ENCODE measurements at places on chromosomes 4 and X.

DNA sequence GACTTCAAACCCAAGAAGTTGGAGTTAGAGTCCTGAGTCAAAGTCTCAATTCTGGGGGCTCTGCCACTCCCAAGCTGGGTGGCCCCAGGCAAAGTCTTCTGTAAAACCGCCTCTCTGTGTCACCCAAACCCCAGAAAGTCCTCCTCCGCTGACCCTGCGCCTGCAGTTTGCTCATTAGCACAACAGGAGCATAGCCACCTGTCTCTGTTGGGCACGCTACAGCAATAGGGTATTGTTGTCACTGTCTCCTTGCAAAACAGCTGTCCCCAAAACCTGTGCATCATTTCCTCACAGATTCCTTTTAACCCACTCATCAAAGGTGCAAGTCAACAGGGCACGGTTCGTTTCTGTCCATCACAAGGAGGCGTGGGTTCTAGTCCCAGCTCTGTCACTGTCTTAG is 8.0 kb upstream of the DGAT2L6 start:
- DNase-seq = no peak

DNA sequence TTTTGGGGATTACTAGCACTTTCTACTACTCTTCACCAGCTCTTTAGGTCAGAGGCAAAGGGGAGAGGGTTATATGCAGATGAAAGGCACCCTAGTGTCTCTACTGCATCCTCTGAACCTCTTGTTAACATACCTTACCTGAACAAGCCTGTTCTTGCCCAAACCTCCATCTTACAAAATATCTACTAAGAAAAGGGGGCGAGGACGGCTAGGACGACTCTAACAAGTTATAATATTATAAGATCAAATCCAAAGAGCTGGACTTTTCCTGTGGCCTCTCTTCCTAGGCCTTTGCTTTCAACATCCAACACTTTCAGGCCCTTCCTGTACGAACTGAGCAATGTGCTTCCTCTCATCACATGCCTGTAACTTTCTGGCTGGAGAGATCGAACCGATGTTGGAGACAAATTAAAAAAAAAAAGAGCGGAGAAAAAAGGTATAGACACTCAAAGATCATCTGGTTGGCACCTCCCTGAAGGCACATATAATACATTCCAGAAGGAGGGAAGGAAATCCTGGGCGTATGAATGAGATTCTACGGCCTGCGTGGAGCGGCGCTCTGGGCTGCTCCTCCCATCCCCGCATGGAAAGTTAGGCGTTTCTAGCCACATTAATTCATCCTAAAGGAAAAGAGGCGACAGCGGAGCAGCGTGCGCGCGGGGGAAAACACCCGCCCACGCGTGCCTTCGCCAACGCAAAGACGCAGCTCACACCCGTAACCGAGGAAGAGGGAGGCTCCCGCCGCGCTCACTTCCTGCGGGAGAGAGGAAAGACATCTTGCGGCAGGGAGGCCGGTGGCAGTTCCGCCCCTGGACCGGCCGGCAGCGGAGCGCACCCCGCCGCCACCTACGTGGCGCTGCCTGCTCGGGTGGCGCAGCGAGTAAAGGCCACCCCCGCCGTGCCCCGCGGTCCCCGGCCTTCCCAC is 808 bp downstream of the PRDM5 start:
- no peak for DNase-seq

GRCh38 chr4:181372014-181372413 is 871.2 kb upstream of the TENM3 start:
- no peak for DNase-seq

- DNase-seq = no peak
These were observed 593.2 kb downstream of the ZNF674 start for GRCh38 chrX:45952030-45952429.

GRCh38 chr4:150023489-150023888 is 54.8 kb upstream of the DCLK2 start:
- DNase-seq = no peak

GRCh38 chr4:137968956-137969678 is 273.0 kb downstream of the SLC7A11 start:
- DNase-seq = no peak

DNA sequence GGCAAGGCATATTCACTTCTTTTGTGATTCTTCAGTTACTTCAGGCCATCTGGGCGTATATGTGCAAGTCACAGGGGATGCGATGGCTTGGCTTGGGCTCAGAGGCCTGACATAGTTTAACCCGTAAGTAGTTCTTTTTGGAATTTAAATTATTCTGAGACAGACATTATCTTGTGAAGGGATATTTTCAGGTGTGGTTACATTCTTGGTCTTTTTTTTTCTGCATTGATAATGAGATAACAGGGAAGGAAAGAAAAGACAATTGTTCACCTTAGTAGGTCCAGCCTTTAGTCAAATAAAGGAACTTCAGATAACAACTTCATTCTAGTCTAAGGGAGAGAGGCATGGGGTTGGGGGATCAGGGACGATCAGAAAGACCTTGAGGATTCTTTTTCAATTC is 74.8 kb downstream of the TEX13C start:
- DNase-seq = no peak

DNA sequence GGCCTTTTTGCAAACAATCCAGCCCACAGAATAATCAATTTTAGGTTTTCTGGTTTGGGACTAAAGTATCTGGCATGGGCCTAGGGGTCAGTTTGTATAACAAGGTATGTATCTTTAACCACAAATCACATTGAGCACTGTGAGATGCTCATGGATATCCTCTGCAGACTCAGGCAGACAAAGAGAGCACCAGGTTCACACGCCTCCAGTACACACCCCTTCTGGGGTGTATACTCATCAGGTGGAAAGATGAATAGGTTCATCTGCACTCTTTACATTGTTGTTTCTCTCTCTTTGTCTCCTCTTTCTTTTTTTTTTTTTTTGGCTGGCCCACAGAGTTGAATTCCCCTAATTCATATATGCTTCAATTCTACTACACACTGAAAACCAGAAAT is 21.1 kb downstream of the TEC start:
- no peak for DNase-seq

GRCh38 chr4:29277381-29277780 is 1442.8 kb upstream of the PCDH7 start:
- DNase-seq = no peak

GRCh38 chr4:140887467-140887866 is 131.3 kb upstream of the TBC1D9 start:
- DNase-seq = no peak

DNA sequence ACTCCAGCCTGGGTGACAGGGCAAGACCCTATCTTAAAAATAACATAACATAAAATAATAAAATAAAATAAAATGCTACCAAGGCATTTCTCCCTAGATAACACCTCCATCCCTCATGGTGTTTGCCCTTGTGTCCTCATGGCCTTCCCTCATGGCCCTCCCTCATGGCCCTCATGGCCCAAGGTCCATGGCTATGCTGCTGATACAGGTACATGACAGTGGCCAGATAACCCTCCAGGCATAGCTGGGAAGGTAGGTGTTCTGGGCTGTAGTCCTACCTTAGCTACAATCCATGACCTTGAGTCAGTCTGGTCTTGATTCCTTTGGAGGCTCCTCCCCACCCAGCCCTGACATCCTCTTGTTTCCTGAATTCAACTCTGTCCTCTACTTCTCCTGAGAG is 75.2 kb downstream of the PJA1 start:
- DNase-seq = no peak

DNA sequence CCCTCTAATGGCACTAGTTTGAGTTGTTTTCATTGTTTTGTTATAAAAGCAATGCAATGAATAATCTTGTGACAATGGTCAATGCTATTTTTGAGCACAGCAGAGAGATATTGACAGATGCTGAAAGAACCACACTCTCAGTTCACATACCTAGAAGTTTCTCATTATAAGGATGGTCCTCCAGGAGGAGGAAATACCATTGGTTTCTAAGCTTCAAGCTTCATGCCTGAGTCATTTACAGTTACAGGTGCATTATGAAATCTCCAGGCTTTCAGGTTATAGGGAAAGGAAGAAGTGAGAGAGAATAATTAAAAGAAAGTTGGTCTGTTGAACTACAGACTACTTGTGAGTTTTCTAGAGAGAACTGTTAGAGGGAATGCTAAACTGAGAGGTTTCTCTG is 75.3 kb downstream of the PWWP3B start:
- no peak for DNase-seq

DNA sequence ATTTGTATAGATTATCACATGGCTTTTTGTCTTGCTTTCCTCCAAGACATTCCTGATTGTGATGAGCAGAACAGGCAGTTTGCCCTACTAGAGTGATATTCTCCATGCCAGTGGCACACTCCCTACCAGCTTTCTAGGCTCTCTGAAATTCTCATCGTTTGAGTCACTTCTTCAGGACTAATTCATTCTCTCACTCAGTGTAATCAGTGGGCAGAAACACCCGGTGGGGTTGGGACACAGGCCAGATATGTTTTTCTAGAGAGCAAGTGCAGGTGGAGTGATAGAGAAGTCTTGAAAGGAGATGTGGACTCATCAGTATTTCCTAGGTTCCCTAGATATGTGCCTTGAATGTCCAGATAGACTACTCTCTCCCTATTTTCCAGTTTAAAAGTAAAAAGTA is 13.1 kb downstream of the RAB33A start:
- DNase-seq = no peak

DNA sequence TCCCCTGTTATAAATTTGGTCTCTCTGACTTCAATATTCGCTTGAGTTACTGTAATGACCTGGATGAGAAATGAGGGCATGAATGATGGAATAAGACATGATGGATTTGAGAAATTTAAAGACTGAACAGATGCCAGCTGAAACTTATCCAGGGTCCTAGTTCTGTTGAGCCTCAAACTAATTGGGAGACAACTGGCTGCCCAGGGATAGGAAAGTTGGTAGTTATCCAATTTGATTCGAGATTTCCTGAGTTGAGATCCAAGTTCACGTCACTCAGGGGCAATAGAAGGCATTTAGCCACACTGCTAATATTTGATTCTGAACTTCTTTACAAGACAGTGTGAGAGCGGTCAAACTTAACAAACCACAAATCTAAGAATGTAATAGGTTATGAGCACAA is 159.0 kb upstream of the CXCL13 start:
- DNase-seq = no peak

GRCh38 chr4:39933671-39934590 is 43.8 kb downstream of the PDS5A start:
- no peak for DNase-seq

DNA sequence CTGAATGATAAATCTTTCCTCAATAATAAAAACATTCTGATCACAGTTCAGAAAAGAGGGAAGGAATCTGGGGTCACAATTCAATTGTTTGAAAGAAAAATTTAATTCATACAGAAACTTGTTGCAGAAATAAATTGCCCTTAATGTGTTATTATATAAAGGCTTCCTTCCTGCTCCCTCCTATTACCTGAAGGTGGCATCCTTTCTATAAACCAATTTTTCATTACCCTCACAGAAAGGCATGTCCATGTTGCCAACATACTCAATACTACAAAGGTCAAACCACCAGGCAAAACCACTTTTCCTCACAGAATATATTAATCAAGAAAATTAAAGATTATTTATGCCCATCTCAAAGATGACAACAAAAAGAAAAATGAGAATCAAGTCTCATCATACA is 194.3 kb upstream of the CT83 start:
- no peak for DNase-seq

GRCh38 chrX:67604979-67605703 is 61.3 kb downstream of the AR start:
- no peak for DNase-seq

DNA sequence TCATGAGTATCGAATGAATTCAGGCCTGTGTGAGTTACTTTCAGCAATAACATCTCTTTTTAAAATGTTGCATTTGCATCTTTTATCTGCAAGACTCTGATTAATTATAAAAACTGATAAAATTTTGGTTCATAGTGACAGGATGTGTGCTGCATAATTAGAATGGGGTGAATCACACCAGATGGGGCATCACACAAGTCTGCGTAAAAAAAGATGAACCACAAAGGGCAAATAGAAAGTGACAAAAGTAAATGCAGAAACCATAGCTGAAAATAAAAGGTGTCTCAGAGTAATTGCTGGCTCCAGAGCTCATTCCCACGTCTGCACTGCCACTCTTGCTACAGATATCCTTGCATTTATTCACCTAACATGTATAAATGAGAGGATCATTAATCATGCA is 131.1 kb downstream of the HS3ST1 start:
- DNase-seq = no peak

DNA sequence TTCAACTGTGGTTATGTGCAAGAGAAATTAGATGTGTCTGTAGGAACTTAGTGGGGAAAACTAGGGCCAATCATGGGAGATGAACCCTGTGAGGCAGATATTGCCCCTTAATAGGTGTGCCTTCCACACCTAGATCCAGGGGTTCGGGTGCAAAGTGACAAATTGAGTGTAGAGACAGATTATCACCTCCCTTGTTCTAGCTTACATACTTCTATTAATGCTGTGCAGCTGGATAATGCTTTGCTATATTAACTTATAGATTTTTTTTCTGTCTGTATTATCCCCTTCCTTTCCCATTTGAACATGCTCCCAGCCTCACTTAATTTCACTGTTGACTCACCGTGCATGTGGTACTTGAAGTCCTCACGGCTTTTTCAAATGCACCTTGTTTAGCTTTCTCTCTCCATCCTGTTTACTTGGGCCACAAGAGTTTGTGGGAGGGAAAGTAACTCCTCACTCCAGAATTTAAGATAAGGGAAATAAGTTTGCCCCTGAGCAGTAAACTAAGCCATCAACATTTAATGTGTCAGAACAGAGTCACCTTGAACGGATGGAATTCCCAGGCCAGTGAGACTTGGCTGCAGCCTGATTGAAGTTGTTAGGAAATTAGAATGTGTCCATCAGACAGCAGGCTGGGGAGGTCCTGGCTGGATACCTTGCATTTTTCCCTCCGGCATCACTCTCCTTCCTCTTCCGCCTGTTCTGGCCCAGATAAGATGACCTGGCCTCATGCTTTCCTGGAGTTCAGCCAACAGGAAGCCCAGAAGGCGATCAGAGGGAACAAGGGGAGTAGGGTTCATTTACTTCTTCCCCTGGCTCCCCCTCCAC is 478.4 kb downstream of the BCOR start:
- DNase-seq = no peak

DNA sequence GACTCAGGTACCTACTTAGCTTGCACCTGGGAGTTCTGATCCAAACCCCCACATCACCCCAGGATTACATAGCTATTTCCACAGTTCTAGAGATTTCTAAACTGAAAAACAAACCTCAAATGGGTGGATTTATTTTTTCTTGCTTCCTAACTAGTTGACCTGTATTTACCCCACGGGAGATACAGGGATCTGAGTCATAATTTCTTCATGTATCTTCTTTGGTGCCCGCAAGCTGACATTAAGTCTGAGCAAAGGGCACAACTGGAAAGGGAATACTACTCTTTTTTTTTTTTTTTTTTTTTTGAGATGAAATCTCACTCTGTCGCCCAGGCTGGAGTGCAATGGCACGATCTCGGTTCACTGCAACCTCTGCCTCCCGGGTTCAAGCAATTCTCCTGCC is 10.0 kb upstream of the ELOVL6 start:
- no peak for DNase-seq

- no peak for DNase-seq
These were observed 12.0 kb upstream of the GPR78 start for GRCh38 chr4:8568068-8568668.

- DNase-seq = no peak
These were observed 130.4 kb downstream of the SORBS2 start for GRCh38 chr4:185681604-185682003.
